ENCODE measurements at places on chromosomes 5 and 9.
A peak's percentile ranks its signal among the peaks of the same experiment; 100 is the strongest.

DNA sequence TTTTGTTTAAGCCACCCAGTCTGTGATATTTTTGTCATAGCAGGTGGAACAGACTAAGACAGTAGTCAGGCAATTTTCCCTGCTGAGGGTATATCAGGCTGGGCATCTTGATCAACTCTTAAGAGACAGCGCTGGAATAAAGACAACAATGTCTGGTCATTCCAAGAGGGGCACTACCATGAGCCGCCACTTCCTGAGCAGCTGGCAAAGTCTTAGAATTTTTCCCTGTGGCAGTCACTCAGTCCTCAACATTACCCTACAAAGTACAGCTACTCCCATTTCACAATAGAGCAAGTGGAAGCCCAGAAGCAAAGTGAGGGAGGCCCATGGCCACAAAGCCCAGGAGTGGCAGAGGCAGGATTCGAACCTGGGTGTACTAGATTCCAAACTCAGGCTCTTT lies 74.8 kb downstream of the SH3PXD2B start:
- DNase-seq, result no peak

DNA sequence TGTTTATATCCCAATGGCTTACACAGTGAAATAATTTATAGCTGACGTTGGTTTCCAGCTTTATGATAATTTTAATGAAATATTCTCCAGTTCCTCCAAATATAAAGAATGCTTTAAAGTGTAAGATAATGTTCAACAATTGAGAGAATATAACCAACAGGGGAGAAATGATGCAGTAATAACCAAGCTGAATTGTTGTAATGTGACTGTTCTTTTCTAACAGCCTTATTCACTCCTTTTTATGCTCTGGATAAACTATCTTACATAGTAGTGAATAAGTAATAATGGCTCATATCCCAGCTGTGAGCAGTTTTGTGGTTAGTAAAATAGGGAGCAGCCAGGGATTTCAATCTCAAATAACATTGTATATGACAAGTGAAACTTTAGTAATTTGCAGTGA lies 2348.7 kb upstream of the ACO1 start:
- DNase-seq, result no peak

GRCh38 chr5:15008921-15009320 lies 137.3 kb upstream of the ANKH start:
- DNase-seq, result no peak

DNA sequence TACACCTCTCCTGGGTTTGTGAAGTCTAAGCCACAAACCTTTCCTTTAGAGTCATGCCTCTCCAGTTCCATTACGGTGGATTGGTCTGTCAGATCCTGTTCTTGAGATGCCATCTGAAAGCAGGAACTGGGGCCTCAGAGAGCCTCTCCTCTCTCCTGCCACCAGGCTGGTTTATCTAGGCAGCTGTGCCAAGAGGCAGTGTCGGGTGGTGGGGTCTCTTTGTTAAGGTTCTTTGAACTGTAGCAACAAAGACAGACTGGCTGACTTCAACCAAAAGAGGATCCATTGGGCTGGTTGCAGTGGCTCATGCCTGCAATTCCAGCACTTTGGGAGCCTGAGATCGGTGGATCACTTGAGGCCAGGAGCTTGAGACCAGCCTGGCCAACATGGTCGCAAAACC lies 66.0 kb upstream of the ANGPTL2 start:
- no peak for DNase-seq

- DNase-seq, result no peak
These were observed 210.1 kb upstream of the TRIM32 start for GRCh38 chr9:116476935-116477381.

GRCh38 chr9:131838530-131839280 lies 98.8 kb upstream of the RAPGEF1 start:
- DNase-seq, result no peak

GRCh38 chr9:85030316-85030715 lies 360.8 kb downstream of the NTRK2 start:
- DNase-seq, result no peak

GRCh38 chr5:159764283-159765134 lies 151.8 kb upstream of the ADRA1B start:
- no peak for DNase-seq

DNA sequence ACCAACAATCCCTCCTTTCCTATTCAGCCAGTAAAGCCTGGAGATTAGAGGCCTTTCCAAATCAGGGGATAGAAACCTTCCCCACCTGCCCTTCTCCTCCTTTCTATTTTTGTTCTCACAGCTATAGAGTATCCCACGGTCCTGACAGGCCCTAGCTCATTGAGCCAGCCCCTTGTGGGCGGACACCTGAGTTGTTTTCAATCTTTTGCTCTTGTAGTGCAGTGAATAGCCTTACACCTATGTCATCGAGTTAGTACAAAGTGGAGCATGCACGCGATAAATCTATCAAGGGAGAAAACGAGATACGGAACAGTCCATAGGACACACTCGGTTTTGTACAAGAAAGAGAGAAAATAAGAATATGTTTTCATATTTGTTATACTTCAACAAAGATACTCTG lies 77.2 kb downstream of the TSPAN17 start:
- DNase-seq, result no peak

- DNase-seq, result no peak
These were observed 2.7 kb downstream of the CDO1 start for GRCh38 chr5:115813719-115814118.

DNA sequence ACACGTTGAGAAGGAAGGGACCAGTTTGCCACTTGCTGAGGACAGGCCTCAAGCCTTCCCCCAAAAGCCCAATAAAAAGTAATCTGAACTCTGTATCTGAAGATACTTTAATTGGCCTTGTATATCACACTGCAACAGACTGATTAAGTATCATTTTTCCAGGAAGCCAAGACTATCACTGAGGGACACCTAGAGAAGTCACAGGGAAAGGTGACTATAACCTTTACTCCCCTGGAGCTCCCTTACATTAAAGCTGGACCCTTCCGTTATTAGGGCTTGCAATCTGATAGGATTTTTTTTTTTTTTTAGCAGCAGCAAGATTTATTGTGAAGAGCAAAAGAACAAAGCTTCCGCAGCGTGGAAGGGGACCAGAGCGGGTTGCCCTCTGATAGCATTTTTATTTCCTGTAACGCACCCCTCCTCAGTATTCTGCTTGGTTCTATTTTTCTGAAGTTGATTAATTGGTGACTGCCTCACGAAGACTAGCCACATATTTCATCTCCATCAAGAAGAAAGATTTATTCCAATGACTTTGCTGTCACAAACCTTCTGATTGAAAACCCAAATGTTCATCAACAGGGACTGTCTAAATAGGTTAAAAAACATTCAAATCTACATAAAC lies 2.7 kb downstream of the CDC14B start:
- DNase-seq, result no peak

DNA sequence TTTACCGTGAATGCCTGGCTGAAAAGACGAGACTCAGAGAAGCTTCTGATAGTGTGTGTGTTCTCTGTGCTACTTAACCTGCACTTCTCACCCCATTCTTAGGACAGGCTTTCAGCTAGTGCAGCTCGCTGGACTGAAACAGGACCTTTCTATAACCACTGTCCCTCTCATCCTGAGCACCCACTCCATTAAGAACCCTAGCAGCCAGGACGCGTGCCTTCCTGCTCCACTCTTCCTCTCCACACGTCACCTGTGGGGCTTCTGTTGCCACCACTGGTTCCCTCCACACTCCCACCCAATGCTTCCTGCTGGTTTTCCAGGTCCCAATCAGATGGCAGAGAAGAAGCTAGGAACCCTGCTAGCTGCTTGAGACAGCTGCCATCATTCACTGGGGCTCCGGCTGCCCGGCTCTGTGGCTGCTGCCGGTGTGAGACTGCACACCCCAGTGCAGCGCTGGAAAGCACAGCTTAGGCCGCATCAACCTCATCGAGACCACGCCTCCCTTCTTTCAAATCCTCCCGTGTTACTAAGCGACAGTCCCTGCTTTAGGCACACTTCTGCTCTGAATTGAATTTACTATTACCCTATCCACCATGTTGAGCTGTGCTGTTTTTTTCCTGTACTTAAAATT lies 44.0 kb downstream of the RNF130 start:
- DNase-seq, result no peak

GRCh38 chr5:134225780-134226440 lies at the start of gene PPP2CA:
Gene PPP2CA (minus strand): TSS chr5:134226073. CDS start chr5:134225861, 212 bp downstream.
- peak; percentile 99 for DNase-seq

DNA sequence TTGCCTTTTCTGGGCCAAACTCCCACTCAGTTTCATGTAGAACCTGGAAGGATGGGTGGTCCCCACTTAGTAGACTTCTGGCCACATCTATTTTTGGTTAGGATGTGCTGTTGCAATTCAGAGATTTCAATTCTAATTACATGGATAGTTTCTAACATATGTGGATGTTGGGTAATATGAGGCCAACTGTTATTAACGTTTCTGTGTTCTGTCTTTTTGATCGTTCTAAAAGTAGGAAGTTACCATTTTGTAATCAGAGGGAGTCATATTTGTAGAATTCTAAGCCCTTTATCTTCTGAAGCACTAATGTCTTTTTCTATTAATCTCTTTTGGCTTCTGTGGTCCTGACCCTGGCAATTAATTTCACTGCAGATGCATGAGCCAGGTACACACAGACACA lies 141.6 kb upstream of the SPEF2 start:
- DNase-seq, result no peak

- no peak for DNase-seq
These were observed 48.7 kb upstream of the CDH12 start for GRCh38 chr5:22901885-22902284.
